ENCODE measurements at places on chromosomes 1 and 21.
A peak's percentile ranks its signal among the peaks of the same experiment; 100 is the strongest.

GRCh38 chr1:15236321-15236721 lies 10.7 kb upstream of the FHAD1 start:
- no peaks in the 10 kb centered on the region for H3K27me3 ChIP-seq
- no peaks in the 10 kb centered on the region for H3K36me3 ChIP-seq
- H3K4me3 ChIP-seq = no peak overlapping the region
- H3K27ac ChIP-seq = no peak overlapping the region
- DNase-seq = no peak

GRCh38 chr21:45551316-45551715 lies 9.1 kb upstream of the SLC19A1 start:
- no peak overlapping the region for H3K27ac ChIP-seq
- H3K36me3 ChIP-seq = no peaks in the 10 kb centered on the region
- H3K4me3 ChIP-seq = peak overlapping the region; percentile 44
- DNase-seq = no peak
- peaks cover 35% of the 10 kb centered on the region for H3K4me1 ChIP-seq

- H3K27ac ChIP-seq = no peak overlapping the region
- no peaks in the 10 kb centered on the region for H3K27me3 ChIP-seq
- no peaks in the 10 kb centered on the region for H3K36me3 ChIP-seq
- H3K4me3 ChIP-seq = no peak overlapping the region
These were observed 39.2 kb upstream of the LRRC8D start for GRCh38 chr1:89781494-89782126.

GRCh38 chr1:26003262-26003661 lies 5.4 kb upstream of the PAFAH2 start:
- no peak overlapping the region for H3K27ac ChIP-seq
- H3K4me3 ChIP-seq = no peak overlapping the region
- H3K4me1 ChIP-seq = peaks cover 7% of the 10 kb centered on the region
- DNase-seq = no peak
- no peaks in the 10 kb centered on the region for H3K36me3 ChIP-seq

DNA sequence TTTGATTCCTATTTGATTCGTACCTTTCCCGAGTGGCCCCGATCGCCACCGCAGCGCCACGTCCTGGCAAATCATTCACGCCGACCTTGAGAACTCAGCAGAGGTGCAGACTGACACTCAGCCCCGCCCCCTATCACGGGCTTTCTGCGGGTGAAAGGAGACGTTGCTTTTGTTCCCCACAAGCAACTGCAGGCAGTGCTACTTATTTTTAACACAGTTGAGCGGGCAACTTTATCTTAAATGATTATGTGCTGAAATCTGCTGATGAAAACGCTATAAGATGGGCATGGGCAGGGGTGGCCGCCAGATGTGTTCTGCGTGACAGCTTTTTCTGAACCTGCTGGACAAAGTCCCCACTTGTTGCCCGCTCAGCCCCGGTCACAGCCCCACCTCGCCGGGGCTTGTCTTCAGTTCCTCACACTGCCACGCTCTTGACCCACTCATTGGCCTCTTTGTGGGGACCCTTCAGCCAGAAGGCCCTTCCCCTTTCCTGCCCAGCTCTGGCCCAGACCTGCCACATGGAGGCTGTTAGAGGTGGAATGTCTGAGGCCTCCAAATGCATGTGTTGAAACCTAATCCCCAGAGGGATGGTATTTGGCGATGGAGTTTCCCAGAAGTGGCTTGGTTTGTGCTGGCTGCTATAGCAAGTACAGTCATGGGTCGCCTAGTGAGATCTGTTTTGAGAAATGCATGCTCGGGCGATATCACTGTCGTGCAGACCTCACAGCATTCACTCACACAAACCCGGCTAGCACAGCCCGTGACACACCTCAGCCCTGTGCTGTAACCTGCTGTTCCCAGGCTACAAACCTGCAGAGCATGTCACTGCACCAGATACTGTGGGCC lies 15.7 kb upstream of the PDXK start:
- H3K36me3 ChIP-seq = no peaks in the 10 kb centered on the region
- H3K27me3 ChIP-seq = no peaks in the 10 kb centered on the region
- H3K4me3 ChIP-seq = no peak overlapping the region

DNA sequence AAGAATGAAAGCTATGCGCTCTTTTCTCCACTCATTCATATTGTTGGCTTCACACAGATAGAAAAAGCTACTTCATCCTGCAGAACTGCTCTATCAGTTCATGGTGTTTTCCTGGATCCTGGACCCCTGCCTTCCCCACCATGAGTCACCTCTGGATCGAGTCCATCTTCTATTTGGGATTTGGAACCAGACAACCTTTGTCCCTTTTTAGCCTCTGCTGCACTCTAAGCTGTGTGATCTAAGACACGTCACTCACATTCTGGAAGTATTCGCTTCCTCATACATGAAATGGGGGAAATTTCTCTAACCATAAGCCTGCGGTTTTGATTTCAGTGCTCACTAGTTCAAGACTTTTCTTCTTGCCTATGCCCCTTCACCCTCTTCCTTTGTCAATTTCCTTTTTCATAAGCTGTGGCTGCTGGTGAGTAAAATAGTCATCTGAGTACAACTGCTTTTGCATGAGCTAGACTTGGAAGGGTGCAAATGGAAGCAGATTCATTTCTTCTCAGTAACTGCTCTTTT lies 14.1 kb upstream of the DEGS1 start:
- no peaks in the 10 kb centered on the region for H3K27me3 ChIP-seq
- no peaks in the 10 kb centered on the region for H3K36me3 ChIP-seq
- H3K4me1 ChIP-seq = peaks cover 28% of the 10 kb centered on the region
- H3K4me3 ChIP-seq = no peak overlapping the region
- DNase-seq = peak; percentile 38

DNA sequence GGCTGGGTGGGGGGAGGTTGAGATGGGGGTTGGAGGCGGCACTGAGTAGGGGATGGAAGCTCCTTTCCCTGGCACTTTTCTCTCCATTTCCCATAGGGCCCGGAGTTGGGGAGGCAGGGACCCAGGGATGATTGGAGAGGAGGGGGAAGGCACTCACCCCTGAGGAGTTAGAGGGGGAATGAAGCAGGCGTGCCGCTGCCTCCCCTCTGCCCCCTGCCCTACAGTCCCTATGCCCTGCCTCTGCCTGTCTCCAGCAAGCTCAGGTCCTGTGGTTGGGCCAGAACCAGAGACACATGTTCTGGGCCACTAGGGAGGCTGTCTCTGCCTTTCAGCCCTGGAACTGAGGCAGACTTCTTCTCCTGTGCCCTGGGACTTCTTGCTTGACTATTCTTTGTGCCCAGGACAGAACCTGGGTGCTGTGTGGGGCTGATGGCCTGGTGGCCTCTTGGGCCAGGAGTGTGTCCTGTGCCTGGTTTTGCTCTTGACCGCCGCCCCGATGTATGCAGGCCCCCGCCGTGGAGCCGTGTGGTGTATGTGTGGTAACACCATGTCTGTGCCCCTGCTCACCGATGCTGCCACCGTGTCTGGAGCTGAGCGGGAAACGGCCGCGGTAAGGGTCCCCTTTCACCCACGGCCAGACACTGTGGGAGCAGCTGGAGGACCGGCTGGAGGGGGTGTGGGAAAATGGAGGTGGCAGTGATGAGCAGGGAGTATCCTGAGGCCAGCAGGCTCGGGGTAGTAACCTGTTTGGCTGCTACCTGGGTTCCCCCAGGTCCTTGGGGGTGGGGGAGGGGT lies 1.4 kb downstream of the LYPLA2 start:
- H3K4me1 ChIP-seq = peaks cover 29% of the 10 kb centered on the region
- no peaks in the 10 kb centered on the region for H3K27me3 ChIP-seq
- peak overlapping the region; percentile 83 for H3K27ac ChIP-seq
- H3K36me3 ChIP-seq = peaks cover 2% of the 10 kb centered on the region

GRCh38 chr1:2145946-2146835 lies 48.4 kb downstream of the FAAP20 start:
- H3K36me3 ChIP-seq = no peaks in the 10 kb centered on the region
- no peak overlapping the region for H3K27ac ChIP-seq
- H3K27me3 ChIP-seq = no peaks in the 10 kb centered on the region
- peak; percentile 75 for DNase-seq

DNA sequence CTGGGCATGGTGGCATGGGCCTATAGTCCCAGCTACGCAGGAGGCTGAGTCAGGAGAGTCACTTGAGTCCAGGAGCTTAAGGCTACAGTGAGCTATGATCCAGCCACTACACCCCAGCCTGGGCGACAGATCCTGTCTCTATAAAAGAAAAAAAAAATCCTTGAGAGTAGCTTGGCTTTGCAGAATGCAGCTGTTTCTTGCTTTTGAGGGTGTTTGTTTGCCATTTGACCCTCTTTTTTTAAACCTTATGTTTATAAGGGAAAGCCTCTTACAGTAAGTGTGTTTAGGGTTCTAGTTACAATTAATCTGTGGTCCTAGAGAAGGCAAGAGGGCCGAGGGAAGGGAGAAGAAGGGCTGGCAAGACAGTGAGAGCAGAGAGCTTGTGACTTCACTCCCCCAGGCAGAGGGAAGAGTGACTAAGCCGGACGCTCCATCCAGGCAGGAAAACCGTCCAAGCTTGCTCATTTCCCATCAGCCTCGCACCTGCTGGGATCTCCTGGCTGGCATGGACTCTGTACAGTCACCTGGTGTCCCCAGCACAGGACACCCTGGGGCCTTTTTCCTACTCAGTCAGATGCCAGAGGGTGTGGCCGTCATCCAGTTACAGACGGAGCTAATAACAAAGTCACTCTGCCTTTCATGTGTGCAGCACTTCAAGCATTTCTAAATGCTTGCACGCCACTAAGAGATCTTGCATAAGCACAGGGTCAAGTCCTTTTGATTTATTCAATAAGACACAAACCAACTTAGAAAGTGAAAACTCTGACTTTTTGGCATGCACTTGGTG lies 55.5 kb upstream of the PSEN2 start:
- no peak for DNase-seq
- H3K4me3 ChIP-seq = no peak overlapping the region

GRCh38 chr1:33349081-33349759 lies 28.3 kb upstream of the A3GALT2 start:
- no peaks in the 10 kb centered on the region for H3K27me3 ChIP-seq
- peaks cover 27% of the 10 kb centered on the region for H3K4me1 ChIP-seq
- DNase-seq = peak; percentile 47
- no peaks in the 10 kb centered on the region for H3K36me3 ChIP-seq

DNA sequence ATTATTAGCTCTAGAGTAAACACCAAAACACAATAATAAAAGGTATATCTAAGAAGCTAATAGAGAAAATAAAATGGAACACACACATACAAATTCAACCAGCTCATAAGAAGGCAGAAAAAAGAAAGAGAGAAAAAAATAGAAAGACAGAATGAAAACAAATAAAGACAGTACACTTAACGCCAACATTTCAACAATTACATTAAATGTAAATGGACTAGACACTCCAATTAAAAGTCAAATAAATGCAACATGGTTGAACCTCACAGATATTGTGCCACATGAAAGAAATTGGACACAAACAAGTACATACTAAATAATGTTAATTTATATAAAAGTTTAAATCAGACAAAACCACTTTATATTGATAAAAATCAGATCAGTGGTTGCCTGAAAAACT lies 56.0 kb downstream of the SLC44A5 start:
- H3K27me3 ChIP-seq = no peaks in the 10 kb centered on the region
- DNase-seq = no peak
- H3K27ac ChIP-seq = no peak overlapping the region
- H3K4me3 ChIP-seq = no peak overlapping the region
- no peaks in the 10 kb centered on the region for H3K36me3 ChIP-seq

GRCh38 chr1:19397217-19397945 lies 85.3 kb downstream of the SLC66A1 start:
- no peak overlapping the region for H3K4me3 ChIP-seq
- H3K36me3 ChIP-seq = no peaks in the 10 kb centered on the region
- peaks cover 26% of the 10 kb centered on the region for H3K4me1 ChIP-seq

DNA sequence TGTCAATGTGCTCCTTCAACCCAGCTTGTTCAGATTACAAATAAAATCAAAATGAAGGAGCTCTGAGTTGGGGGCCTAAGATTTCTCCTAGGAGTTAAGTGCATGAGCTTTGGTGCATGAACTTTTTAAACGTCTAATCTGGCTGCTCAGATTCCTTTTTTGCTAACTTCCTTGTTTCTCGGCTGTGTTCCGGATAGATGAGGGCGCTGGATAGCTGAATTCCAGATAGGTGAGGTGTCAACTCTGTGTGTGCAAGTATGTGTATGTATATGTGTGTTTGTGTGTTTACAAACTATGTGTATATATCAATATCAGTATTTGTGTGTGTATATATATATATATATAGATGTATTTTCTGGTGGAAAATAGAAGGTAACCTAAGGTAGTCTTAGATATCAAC lies 37.5 kb upstream of the RCAN3 start:
- no peaks in the 10 kb centered on the region for H3K27me3 ChIP-seq
- no peak overlapping the region for H3K27ac ChIP-seq
- peaks cover 26% of the 10 kb centered on the region for H3K36me3 ChIP-seq
- H3K4me1 ChIP-seq = peaks cover 20% of the 10 kb centered on the region

DNA sequence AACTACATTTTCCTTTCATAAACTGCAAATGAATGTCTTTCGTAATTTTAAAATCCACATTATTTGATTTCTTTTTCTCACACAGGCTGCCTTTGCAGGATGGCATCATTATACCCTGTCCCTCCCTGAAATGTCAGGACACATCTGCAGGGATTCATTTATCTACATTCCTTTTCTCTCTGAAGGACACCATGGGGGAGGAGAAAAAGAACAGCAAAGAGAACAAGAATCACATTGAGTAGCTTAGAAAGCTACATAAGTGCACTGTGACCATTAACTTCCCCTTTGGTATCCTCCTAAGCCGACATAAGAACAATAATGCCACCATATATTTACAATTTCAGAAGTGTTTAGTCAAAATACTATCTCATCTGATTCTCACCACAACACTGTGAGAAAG lies 129.5 kb downstream of the PIGK start:
- no peak overlapping the region for H3K4me3 ChIP-seq
- H3K4me1 ChIP-seq = no peaks in the 10 kb centered on the region
- no peaks in the 10 kb centered on the region for H3K27me3 ChIP-seq
- no peak overlapping the region for H3K27ac ChIP-seq
- DNase-seq = no peak

All from CD8-positive, alpha-beta memory T cell (primary cell).